ENCODE measurements at places on chromosomes 12 and 14. TPM values are rescaled to one million over a fixed set of nuclear protein-coding genes. Genes with fewer than 3 reads are reported as not detected.

STON2 gene
- 0.13 TPM for total RNA-seq

- no peak for DNase-seq
Measured at GRCh38 chr12:112126000-112126438, 659 bp downstream of the TRAFD1 start.

FAM90A1 gene
- total RNA-seq, result 0.11 TPM

DNA sequence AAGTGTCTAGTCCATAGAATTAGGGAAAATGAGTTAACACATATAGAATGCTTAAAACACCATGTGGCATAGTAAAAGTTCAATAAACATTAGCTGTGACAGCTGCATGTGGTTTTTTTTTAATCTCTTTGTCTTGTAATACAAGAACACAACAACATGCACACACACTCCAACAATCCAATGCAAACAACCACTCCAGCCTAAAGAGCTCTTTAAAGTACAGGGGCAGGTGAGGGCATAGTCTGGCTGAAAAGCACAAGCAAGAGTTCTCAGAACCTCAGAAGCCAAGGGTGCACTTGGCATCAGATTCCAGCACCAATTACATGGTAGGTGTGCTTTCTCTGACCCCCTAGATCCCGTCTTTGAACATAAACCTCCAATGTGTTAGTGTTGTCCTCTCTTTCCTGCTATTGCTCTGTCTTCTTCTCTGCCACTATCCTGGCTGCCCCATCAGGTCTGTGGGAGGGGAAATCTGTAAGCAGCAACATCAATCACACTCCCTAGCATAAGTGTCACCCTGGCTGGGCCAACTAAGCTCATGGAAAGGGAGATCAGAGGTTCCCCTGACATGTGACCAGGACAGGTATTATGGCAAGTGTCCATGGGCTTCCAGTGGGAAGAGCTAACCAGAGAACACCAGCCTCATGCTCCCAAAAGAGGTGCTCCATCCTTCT, 91.0 kb downstream of the SLC8A3 start:
- DNase-seq, result no peak

GRCh38 chr14:89618330-89618708, 201.3 kb upstream of the FOXN3 start:
- no peak for DNase-seq
